ENCODE measurements at places on chromosomes 1 and 21.

DNA sequence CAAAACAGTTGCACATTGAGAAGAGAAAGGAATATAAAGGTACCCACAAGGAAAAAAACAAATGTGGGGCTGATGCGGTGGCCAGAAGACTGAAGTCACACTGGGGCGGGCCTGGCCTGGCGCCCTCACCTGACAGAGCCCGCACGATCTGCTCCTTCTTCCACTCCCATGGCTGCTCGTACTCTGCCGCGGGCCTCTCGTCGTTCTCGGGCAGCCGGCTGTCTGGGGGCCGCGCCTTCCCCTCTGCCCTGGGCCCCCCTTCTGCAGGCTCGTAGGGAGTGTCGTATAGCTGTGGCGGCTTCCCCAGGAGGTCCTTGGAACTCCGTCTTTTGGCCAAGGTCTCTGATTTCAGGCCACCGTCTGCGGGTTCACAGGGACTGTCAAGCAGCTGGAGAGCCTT is 13.1 kb upstream of the TDRD10 start:
- DNase-seq, result no peak

DNA sequence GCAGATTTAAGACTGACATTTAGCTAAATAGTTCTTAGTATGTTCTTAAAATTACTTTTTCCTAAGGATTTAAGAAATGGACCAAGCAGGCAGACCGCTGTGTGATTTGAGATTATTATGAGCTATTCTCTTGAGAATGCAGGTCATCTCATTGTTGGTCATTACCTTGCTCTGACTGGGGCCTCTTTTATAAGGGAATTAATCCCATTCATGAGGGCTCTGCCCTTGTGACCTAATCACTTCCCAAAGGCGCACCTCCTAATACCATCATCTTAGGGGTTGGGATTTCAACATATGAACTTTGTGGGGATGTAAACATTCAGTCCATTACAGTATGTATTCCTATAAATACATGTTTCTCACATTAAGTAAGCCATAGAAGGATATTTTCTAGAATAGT is 24.2 kb downstream of the OSBPL9 start:
- no peak for DNase-seq

- DNase-seq, result no peak
Measured at GRCh38 chr1:115609021-115609420, 32.7 kb upstream of the VANGL1 start.

GRCh38 chr1:94541246-94542087 is at the start of gene F3:
F3 (minus strand) TSS chr1:94541759; CDS start chr1:94541636, 123 bp downstream.
- peak; percentile 76 for DNase-seq

DNA sequence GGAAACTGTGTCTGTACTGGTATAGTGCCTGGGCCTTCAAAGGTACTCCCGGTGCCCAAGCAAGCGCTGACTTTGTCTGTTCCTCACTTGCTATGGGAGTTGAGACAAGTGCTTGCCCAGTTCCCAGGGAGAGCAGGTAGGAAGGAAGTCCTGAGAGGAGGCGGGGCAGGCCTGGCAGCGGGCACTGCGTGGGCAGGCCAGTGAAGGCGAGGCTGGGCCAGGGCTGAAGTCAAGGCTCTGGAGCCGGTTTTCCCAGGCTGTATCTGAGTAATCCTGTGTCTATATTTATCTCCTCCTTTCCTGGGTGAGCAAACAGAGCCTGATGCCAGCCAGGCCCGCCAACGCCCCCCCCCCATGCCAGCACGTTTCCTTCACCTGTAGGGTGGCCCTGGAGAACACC is 15.9 kb upstream of the EDN2 start:
- DNase-seq, result no peak

GRCh38 chr1:6603915-6604558 is 1.4 kb upstream of the KLHL21 start:
- DNase-seq, result no peak

DNA sequence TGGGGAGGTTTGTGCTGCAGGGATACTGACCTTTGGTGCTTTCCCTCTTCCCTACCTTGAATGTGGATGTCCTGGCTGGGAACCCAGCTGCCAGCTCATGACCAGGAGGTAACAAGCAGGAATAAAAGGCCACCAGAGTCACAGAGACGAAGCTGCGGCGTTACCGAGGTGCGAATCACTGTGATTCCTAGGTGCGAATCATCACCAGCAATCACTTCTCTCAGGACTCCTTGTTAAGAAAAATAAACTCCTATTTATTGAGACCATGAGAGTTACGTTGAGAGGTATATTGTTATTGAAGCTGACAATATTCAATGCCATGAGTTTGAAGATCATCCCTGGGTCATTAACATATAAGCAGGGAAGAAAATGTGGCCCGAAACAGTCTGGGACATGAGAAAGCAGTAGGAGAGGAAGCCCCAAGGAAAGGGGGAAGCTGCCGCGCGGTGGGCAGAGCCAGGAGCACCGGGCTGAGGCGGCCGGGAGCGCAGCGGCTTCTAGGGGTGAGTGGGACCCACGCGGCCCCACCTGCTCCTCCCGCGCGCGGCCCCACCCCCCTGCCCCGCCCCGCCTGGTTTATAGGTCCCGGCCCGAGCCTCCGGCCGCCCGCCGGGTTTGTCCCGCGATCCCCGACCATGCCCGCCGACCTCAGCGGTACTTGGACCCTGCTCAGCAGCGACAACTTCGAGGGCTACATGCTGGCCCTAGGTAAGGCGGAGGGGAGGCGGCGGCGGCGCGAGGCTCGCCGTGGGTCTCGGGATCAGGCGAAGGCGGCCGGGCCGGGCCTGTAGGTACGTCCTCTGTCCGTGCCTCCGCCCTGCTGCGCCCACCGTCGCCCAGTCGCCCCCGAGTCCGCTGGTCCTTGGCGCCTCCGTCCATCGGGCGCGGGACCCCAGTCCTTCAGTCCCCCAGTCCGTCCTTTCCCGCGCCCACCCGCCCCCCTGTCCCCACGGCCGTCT is at the start of gene RBP7:
Gene RBP7 (plus strand): TSS at position 605 of the 959 bp plus-strand sequence. CDS start 31 bp downstream, at position 636.
- DNase-seq, result peak; percentile 14

- DNase-seq, result no peak
Measured at GRCh38 chr1:197272791-197273190, 4.7 kb downstream of the CRB1 start.

- no peak for DNase-seq
Measured at GRCh38 chr1:1539310-1540089, 924 bp downstream of the TMEM240 start.

DNA sequence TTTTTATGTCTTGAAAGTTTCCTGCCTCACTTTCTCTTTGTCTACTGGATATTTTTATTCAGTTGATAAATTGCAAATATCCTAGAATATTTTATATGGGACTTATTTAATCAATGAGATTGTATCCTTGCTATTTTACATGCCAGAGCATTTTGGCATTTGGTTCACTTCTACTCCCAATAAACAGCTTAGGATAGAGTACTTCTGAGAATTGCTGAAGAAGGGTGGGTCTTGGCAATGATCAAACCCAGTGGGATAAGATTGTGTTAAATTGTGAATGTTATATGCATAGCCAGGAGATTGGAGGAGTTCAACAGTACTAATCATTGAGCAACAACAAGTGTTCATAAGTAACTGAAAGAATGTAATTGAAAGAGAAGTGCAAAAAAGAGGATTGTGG is 60.1 kb downstream of the SDCCAG8 start:
- DNase-seq, result no peak

- DNase-seq, result no peak
Measured at GRCh38 chr1:101264697-101265096, 27.9 kb downstream of the S1PR1 start.

DNA sequence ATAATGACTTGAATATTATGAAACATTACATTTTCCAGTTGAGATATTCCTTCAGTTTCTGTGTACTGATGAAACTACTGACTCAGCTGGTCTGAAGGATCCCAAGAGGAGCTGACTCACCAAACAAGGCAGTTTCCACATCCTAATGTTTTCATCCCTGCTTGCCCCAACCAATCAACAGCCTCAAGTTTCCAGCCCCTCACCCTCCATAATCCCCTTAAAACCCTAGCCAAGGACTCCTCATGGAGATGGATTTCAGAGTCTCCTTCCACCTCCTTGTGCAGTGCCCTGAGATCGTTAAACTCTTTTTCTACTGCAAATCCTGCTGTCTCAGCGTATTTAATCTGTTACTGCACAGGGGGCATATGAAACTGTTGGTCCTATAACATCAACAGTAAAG is 83.1 kb upstream of the HAO2 start:
- no peak for DNase-seq

- no peak for DNase-seq
Measured at GRCh38 chr1:76892675-76893074, 25.4 kb downstream of the ST6GALNAC5 start.

- peak; percentile 22 for DNase-seq
Measured at GRCh38 chr1:193417403-193417802, 231.0 kb upstream of the B3GALT2 start.

DNA sequence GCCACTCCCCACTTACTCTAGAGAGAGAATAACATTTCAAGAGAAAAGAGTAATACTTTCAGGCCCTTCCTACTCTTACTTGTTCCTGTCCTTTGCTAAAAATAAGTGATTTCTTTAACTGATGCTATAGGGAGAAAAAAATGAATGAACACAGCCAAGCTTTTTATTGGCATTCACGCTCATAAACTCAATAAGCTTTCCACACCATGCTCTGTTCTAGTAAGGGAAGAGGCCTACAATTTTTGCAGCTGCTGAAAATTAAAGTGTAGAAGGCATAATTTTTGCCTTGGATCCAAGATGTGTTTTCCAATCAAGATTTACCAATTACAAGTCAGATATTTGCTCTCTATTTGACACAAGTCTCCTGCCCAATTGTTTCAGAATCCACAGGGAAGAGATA is 188.1 kb upstream of the RGS18 start:
- no peak for DNase-seq

GRCh38 chr1:186208405-186209129 is 166.5 kb downstream of the TPR start:
- DNase-seq, result no peak

DNA sequence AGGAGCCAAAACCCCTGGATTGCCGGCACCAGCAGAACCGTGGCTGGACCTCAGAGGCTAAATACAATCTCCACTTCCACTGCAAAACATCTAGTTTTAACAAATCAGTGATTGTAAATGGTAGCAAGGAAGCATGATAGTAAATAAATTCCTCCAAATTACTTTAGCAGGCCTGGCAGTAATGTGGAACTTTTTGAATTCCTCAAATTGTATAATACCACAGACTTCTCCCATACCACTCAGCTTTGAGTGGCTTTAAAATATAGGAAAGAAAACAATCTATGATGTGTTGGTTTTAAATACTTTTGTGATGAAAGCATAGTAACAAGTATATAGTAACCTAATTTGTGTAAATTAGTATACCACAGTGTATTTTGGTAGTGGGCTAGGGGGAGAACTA is 34.1 kb downstream of the NIBAN1 start:
- DNase-seq, result no peak

DNA sequence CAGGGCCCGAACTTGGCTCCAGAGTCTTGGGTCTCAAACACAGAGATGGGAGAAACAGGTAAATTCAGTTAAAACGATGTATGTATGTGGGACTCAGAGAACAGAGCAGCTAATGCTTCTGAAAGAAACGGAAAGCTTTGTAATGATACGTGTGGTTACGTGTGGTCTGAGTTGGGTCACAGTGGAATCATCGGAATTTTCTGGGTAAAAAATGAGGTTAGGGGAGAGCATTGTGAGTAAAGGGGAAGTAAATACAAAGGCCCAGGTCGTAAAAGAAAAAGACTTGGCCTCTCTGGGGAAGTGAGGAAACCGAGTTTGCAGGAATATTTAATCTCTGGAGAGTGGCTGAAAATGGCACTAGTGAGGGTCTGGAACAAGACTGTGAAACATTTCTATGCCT is 8.3 kb downstream of the NHLH2 start:
- DNase-seq, result no peak

DNA sequence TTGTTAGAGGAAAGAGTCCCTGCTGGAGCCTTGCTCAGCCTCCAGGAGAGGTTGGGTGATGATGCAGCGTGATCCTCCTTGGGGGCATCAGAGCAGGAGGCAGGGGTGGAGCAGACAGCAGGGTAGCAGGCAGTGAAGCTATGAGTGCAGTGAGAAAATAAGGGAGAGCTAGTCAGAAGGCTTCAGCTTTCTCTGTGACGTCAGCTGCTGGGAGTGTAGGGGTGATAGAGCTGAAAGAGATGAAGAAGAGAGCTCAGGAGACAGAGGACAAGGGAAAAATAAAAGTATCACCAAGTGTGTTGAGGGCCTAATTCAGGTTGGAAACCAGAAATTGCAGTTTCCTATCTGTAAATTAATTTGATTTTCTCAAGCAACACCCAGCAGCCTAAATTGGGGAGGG is 2.2 kb upstream of the ADAM30 start:
- DNase-seq, result no peak

GRCh38 chr21:14453339-14454015 is 70.5 kb upstream of the HSPA13 start:
- DNase-seq, result no peak

DNA sequence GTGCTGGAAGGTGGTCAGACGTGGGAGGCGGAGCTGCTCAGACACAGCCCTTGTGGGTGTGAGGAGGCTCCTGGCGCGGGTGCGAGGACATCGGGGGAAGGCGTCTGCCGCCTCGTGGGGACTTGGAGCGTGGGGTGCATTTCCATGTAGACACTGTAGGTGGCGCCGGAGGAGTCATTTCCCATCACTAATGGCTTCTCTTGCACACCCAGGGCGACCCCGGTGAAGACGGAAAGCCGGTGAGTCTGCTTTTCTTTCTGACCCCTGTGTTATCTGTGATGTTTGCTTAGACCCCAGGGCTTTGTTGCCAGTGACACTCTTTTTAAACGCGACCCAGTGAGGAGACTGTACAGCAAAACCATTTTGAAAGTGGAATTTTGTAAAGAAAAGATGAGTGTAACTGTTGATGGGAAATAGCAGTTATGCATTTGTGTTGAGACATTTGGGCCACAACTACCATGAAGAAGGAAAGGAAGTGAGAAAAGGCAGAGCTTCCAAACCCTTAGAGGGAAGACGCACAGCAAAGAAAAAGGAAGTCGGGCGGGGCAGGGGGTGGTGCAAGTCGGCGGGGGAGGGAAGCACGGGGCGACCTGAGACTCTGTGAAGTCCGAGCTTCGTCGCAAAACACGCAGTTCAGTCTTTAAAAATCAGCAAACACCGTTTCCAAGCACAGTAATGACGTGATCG is 64.0 kb downstream of the SLC19A1 start:
- DNase-seq, result peak; percentile 82

DNA sequence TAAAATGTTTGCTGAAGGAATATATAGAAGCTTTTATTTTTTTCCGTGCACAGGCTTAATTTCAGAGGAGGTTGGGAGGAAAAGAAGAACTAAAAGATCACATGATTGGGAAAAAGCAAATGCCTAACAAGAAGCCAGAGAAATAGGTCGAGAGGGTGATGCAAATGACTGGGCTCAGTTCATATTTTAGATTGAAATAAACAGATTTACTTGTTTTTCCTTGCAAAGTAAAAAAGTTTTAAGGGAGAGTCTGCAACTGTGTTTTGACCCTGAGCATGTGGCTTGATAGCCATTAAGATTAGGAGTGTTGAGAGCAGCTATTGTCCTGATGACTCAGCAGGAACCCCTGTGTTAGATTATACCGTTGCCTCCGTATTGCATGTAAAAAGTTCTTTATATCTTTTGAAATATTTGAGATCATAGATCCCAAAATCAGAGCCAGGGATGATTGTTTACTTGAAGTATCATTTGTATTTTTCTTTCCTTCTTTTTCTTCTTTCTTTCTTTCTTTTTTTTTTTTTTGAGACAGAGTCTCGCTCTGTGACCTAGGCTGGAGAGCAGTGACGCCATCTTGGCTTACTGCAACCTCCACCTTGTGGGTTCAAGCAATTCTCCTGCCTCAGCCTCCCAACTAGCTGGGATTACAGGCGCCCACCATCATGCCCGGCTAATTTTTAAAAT is 20.2 kb downstream of the CLIC4 start:
- DNase-seq, result no peak

- DNase-seq, result no peak
Measured at GRCh38 chr1:37430103-37430985, 44.0 kb upstream of the ZC3H12A start.

Data from activated naive CD4-positive, alpha-beta T cell treated with anti-CD3 and anti-CD28 coated beads, Interleukin-2, amount 50 U/mL, for 16 hours (primary cell).